ENCODE measurements at places on chromosomes 1 and 21. TPM values are rescaled to one million over a fixed set of nuclear protein-coding genes. Genes with fewer than 3 reads are reported as not detected.
A peak's percentile ranks its signal among the peaks of the same experiment; 100 is the strongest.

NHLH1 gene
- not detected for total RNA-seq

S100A7 gene
- total RNA-seq = not detected

TFF2 gene
- not detected for total RNA-seq

- H3K4me1 ChIP-seq = peaks cover 9% of the 10 kb centered on the region
- H3K27me3 ChIP-seq = peaks cover 37% of the 10 kb centered on the region
- no peak overlapping the region for H3K4me3 ChIP-seq
- no peak overlapping the region for H3K27ac ChIP-seq
- no peaks in the 10 kb centered on the region for H3K36me3 ChIP-seq
These were observed 10.7 kb upstream of the PLXNA2 start for GRCh38 chr1:208254862-208255261.

DNA sequence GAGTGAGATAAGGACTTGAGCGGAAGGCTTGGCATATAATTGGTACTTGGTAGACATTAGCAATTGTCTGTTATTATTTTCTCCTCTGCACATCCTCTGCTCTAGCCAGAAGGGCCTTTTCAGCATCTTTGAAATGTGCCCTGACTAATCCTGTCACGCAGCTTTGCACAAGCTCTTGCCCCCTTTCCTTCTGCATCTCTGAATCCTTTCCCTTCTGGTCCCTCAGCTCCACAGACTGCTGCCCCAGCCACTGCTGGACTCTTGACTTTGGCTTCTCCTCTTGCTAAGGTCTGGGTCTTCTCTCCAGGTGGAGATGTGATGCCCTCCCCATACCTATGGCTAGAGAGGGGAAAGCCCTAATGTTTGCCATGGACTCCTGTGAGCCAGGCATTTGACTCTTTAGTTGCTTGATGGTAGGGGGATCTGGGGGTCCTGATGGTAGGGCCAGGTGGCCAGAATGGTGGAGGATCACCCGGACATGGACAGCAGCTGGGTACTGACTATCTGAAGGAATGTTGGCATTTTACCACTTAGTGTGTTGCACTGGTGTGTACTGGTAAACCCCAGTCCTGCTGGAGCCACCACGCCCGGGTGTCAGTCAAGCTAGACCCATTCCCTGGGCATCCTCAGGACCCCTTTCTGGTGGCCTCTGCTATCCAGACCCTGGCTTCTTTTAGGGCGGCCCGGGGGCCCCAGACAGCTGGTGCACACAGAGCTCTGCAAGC lies 4.4 kb downstream of the HPCA start:
- no peaks in the 10 kb centered on the region for H3K36me3 ChIP-seq
- H3K27ac ChIP-seq = no peak overlapping the region
- DNase-seq = no peak
- peaks cover 26% of the 10 kb centered on the region for H3K4me1 ChIP-seq
- peaks cover 97% of the 10 kb centered on the region for H3K27me3 ChIP-seq
- H3K4me3 ChIP-seq = no peak overlapping the region

- H3K36me3 ChIP-seq = no peaks in the 10 kb centered on the region
- no peak for DNase-seq
- no peaks in the 10 kb centered on the region for H3K27me3 ChIP-seq
These were observed 172.0 kb downstream of the CDC7 start for GRCh38 chr1:91672601-91673161.

GRCh38 chr1:101798417-101798816 lies 198.3 kb downstream of the OLFM3 start:
- H3K27me3 ChIP-seq = no peaks in the 10 kb centered on the region
- no peak overlapping the region for H3K27ac ChIP-seq
- DNase-seq = no peak
- H3K4me1 ChIP-seq = no peaks in the 10 kb centered on the region
- no peaks in the 10 kb centered on the region for H3K36me3 ChIP-seq

- H3K4me3 ChIP-seq = no peak overlapping the region
- H3K27me3 ChIP-seq = peaks cover 61% of the 10 kb centered on the region
- no peak overlapping the region for H3K27ac ChIP-seq
- DNase-seq = no peak
- no peaks in the 10 kb centered on the region for H3K36me3 ChIP-seq
These were observed 14.7 kb downstream of the KIF21B start for GRCh38 chr1:201008666-201009360.

GRCh38 chr1:6280761-6281451 lies 20.0 kb upstream of the GPR153 start:
- H3K27ac ChIP-seq = no peak overlapping the region
- no peaks in the 10 kb centered on the region for H3K27me3 ChIP-seq
- no peaks in the 10 kb centered on the region for H3K36me3 ChIP-seq
- H3K4me1 ChIP-seq = peaks cover 12% of the 10 kb centered on the region
- DNase-seq = no peak

GRCh38 chr1:216750031-216750627 lies 26.9 kb upstream of the ESRRG start:
- H3K27me3 ChIP-seq = no peaks in the 10 kb centered on the region
- H3K27ac ChIP-seq = peak overlapping the region; percentile 45
- H3K4me1 ChIP-seq = peaks cover 30% of the 10 kb centered on the region
- DNase-seq = no peak
- no peak overlapping the region for H3K4me3 ChIP-seq
- H3K36me3 ChIP-seq = no peaks in the 10 kb centered on the region

- H3K36me3 ChIP-seq = no peaks in the 10 kb centered on the region
- H3K4me1 ChIP-seq = no peaks in the 10 kb centered on the region
- DNase-seq = no peak
These were observed 5.8 kb downstream of the LINGO4 start for GRCh38 chr1:151799179-151800022.
